ENCODE measurements at places on chromosomes 5 and 9. TPM values are rescaled to one million over a fixed set of nuclear protein-coding genes. Genes with fewer than 3 reads are reported as not detected.

- DNase-seq, result peak; percentile 12
Observed at GRCh38 chr5:91378752-91379211, 4.3 kb downstream of the ARRDC3 start.

DNA sequence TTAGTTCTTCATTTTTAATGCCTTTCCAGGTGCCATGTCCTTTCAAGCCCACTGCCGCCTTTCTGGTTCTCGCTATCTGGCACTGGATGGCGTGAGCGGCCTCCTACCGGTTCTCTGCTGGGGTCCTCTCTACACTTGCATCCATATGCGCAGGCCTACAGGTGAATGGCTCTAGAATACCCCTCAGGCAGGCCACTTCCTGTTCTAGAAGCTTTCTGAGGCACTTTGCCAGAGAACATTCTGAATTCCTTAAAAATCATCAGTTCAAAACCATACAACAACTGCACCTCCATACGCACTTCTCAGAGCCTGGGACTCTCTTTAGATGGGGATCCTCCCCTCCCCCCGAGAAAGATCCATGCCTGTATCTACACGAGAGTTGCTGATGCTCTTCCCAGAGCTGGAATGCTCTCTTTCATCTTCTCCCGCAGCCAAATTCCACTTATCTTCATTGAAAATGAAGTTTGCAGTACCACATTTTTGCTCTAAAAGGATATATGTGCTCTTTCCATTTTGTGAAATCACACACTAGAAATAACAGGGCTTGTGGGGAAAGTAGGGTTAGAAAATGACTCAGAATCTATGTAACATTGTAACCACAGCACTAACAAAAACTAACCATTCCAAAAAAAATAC, 1.4 kb upstream of the LHFPL2 start:
- no peak for DNase-seq

DNA sequence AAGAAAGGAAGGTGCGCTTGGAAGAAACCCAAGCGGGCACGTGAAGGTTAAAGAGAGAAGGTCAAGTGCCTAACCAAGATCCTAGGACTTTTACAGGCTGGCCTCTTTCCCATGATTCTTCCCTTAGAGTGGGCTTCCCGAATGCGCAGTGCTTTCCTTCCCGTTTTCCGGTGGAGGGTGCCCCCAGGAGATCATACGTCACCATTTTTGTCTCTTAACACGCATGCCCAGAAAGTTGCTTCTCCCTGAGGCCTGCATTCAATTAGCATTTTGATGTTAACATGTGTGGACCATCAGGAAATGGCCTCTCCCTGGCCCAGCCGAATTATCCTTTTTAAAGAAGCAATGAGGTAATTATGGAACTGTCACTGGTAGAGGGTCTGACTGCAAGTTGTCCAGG, 1.9 kb upstream of the RUSC2 start:
- no peak for DNase-seq

DNA sequence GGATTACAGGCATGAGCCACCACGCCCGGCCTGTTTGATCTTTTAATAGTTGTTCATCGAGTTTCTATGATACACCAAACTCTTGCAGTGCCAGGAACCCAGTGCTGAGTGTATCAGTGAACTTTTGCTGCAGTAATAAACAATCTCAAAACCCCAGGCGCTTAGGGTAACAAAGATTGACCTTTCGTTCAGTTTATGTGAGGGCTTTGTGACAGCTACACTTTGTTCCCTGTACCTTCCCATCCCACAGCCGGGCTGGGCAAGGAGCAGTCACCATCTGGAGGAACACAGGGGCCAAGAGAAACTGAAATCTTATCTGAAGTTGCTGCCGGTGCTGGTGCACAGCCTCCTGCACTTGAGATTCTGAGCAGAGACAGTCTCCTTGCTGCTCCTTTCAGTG, 17.2 kb upstream of the WNK2 start:
- no peak for DNase-seq

DNA sequence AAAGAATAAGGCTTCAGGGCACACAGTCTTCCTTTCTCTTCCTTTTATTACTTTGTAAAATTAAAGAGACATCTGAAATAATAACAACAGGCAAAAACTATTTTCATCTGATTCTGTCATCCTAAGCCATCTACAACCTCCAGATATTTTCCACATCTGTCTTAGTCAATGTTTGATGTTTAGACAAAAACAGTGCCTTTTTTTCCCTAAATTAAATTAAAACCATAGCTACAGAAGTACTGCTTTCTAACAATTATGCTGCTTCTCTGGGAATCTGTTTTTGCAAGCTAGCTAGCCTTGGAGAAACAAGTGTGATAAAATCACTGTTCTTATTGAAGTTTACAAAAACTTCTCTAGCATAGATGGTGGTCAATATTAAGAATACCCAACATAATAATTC, 95.4 kb downstream of the KIAA0825 start:
- no peak for DNase-seq

- DNase-seq, result peak; percentile 88
Observed at GRCh38 chr5:56270568-56271392, 37.6 kb upstream of the ANKRD55 start.

DNA sequence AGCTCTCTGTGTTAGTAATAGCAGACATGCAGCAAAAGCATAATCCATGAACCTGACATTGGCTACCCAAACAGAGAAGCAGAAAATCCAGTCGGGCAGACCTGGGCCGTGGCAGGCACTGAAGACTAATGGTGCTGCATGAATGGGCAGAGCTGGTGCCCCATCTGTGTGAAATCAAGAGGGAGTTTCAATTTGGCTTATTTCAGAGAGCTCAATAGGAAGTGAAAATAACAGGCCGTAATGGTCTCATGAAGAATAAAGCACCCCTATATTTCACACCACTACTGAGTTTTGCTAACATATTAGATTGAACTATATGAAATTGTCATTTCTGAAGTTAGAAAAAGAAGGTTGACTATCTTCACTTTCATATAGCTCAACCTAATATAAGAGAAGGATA, 149.7 kb downstream of the ENC1 start:
- DNase-seq, result no peak

DNA sequence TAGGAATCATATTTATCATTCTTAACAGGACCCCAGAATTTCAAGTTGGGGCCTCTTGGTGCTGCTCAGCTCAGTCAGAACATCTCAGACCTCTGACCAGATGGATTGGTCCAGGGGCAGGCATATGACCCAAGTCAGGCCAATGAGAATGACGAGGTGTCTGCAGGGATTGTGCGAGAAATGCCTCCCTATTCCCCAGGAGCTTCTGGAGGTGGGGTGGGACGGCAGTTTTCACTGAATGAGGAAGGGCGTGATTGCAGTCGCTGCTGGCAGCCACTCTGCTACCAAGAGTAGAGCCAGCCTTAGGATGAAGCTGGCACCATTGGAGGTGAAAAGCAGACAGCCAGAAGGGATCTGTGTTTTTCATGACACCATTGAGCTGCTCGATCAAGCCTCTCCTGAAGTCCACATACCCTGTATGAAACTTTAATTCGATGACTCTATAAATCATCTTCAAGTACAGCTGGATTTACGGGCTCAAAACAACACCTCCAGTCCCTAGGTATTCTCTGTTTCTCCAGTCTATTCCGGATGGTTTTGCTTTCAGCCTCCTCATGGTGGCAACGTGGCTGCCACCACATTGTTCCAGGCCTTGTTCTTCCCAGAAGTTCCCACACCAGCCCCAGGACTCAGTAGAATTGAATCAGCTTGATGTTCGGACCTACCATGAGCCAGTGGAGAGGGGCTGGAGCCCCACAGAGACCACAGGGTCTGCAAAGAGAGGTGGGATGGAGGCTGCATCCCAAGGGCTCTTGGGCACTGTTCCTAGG, 70.2 kb upstream of the ADAMTS2 start:
- no peak for DNase-seq

FRRS1L gene
- polyA plus RNA-seq, result 2.1 TPM

PRELID1 gene
- 109 TPM for polyA plus RNA-seq

OR2Y1 gene
- not detected for polyA plus RNA-seq

STK10 gene
- polyA plus RNA-seq, result 16.4 TPM

SLC4A9 gene
- 36.4 TPM for polyA plus RNA-seq

Data from renal pelvis (tissue), 12 donors.